NCI-H526 (cell line): ENCODE measurements at places on chromosomes 12 and 14.

GRCh38 chr12:53200458-53201176 lies 6.4 kb downstream of the ITGB7 start:
- no peak for DNase-seq

DNA sequence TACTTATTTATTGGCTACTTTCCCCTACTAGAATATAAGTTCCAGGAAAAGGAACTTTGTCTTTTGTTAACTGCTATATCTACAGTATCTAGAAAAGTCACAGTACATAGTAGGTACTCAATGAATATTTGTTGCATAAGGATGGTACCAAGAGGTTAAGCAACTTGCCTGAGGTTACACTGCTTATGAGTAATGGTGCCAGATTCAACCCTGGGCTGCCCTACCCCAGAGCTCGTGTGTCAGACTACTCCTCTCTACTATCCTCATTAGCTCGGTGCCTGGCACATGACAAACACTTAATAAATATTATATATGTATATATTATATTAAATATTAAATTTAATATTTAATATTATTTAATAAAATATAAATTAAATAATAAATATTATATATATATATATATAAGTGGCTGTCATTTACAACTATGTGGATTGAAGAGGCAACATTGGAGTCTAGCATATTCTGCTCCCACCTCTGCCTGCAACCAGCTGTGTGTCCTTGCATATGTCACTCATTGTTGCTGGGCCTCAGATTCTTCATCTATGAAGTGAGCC lies 25.4 kb downstream of the UTP20 start:
- no peak for DNase-seq

DNA sequence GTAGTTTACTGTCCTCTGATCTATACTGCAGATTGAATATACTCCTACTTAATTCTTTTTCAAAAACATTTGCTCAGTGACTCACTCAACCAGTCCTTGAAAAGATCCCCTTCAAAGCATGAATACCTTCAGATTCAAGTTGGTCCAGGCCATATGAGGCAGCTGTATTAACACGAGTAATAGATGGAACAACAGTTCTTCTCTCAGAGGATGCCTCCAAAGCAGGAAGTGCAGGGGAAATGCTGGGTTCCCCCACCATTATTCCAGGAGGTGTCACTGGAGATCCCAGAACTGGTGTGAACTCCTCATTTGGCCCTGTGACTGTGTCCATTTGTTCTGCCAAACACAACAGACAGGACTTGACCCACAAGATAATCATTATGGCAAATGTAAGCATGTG lies 20.6 kb downstream of the ARMH4 start:
- DNase-seq: no peak

GRCh38 chr12:121000530-121000929 lies 15.8 kb downstream of the C12orf43 start:
- DNase-seq: no peak

GRCh38 chr12:65067383-65067782 lies 53.7 kb downstream of the WIF1 start:
- DNase-seq: no peak

GRCh38 chr12:60535363-60535762 lies 939.5 kb downstream of the SLC16A7 start:
- no peak for DNase-seq

- no peak for DNase-seq
Observed at GRCh38 chr14:101596742-101597141, 35.4 kb downstream of the DIO3 start.

DNA sequence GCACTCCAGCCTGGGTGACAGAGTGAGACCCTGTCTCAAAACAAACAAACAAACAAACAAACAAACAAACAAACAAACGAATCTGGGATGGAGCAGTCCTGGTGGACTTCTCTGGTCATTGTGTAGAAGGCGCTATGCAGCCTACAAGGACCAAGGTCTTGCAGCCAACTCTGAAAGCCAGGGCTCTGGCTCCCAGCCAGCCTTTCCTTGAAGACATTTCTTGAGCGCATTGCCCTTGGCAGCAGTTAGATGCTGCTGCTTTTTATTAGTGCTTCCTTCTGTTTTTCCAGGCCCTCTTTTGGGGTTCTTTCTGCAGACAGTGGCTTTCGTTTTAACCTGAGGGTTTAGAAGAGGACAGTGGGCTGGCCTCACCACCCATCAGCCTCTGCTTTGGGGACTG lies 20.2 kb downstream of the CCDC177 start:
- DNase-seq: no peak

DNA sequence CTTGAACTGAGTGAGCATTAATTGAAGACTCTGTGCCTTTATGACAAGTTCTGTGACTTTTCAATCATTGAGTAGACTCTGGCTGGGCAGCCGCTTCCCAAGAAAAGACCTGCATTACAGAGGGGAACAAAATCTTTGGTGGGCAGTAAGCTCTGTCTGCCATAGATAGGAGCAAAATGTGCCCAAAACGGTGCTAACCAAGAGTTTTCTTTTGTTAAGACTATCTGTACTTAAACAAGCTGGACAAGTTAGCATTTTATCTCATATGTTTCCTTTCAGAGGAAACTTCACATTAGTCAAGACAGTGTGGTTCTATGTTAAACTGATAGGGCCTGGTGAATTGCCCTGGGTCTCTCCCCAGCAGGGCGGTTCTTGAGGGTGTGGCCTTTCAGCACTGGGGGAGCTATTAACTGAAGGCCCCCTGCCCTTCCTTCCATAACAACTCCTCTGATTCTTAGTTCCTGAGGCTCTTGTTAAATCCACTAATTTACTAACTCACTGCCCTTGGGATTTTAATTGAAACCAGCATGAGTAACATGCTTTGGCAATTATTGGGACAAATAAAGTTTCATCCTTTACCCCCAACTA lies 219.6 kb downstream of the KTN1 start:
- no peak for DNase-seq
